Cortex of kidney (tissue), 1 donor: ENCODE measurements at places on chromosomes 16 and 17.

DNA sequence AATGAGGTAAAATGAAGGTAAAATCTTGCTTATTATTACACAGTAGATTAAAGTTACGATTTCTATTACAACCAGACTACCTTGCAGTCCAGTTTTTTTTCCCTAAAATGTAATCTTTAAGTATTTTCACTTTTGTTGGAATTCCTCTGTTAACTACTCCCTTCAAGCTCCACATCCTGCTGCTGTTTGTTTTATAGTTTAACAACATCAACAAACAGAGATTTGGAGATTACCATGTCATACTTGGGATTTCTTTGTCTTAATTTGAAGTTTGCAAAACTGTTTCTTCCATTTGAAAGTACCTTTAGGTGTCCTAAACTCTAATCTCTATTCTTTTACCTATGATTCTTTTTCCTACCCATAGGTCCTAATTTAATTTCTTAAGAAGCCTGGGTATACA, 83.3 kb downstream of the ABHD15 start:
- DNase-seq, result no peak

DNA sequence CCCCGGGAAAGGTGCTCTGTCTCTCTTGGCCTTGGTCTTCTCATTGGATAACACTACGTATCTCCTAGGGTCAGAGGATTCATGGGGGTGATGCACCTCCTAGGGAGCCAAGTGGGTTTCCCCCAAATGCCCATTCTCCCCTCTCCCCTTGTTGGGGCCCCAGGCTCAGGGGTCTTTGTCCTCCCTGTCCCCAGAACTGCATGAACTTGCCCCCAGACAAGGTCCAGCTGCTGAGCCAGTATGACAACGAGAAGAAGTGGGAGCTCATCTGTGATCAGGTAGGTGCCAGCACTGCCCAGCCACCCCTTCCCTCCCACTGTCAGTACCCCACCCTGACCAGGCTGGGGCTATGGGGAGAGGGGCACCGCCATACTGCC, 8.7 kb downstream of the FMNL1 start:
- DNase-seq, result no peak

DNA sequence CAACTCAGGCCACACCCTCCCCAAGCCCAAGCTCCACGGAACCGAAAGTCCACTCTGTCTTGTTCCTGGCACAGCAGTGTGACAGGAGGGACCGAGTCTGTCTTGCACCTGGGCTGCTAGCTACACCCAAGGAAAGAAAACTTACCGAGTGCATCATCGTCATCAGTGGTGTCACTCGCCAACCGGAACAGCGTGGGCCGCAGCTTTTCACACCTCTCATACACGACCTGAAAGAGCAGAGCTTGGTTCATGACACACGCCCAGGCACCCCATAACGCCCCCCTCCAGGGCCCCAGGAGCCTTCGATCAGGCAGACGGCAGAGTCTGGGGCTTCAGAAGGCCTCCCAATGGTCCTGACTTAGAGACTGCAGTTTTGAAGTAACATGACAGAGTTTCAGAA, 27.5 kb downstream of the GGA2 start:
- DNase-seq, result no peak

DNA sequence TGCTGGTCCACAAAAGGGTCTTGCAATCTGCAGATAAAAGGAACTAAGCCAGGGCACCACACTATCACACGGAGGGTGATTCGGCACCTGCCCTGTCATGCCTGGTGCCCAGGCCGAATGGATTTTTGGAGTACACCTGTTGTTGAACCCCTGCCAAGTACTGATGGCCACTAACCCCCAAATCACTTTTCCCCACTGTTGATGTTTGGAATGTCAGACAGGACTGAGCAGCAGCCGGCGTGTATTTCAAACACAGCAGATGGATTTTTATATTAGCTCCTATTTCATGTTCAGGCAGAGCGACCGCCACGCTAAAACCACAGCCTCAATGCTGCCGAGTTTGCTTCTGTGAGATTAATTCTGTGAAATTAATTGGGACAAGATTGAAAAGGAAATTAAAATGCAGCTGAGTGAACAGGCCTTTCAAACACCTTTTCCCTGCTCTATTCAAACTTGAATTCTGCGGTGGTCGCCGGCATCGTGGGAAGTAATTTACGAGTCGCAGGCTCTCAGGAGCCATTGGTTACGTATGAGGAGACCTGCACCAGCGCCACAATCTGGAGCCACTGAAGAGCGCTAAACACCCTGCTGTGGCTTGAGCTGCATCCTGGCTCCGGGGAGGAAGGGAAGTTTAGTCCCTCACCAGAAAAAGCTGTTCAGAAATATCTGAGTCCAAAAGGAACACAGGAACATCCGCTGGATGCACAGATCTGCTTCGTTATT, 48.5 kb downstream of the SNX11 start:
- no peak for DNase-seq

- no peak for DNase-seq
Measured at GRCh38 chr17:46942441-46943217, 19.7 kb downstream of the GOSR2 start.
